Stimulated activated CD8-positive, alpha-beta memory T cell treated with anti-CD3 and anti-CD28 coated beads, Interleukin-7, amount 100 ng/mL, for 1 hour (primary cell): ENCODE measurements at places on chromosomes 6 and 20.

- no peak for DNase-seq
Observed at GRCh38 chr20:45857882-45858216, 435 bp downstream of the ZSWIM3 start.

GRCh38 chr20:2387180-2387577 is 6.5 kb downstream of the TGM6 start:
- no peak for DNase-seq

GRCh38 chr6:41712651-41713103 is 22.7 kb downstream of the TFEB start:
- no peak for DNase-seq

DNA sequence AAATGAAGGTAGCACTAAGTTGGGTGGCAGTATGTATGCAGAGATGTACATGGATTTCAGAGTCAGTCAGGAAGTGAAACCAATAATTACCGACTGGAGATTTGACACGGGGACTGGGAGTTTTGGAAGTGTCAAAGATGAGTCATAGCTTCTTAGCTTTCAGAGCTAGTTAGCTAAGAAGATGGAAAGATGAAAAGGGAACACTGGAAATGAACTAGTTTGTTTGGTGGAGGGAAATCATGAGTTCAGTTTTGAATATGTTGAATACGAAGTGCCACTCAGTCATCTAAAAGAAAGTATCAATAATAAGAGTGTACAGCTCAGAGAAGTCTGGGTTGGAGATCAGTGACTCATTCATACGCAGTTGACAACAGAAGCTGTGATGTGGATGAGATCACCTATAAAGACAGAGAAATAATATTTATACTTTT is 7.5 kb downstream of the ESF1 start:
- no peak for DNase-seq

GRCh38 chr6:110528101-110528929 is 51.9 kb upstream of the SLC22A16 start:
- DNase-seq: no peak

GRCh38 chr6:138970856-138971425 is 17.1 kb downstream of the REPS1 start:
- no peak for DNase-seq
